CD4-positive, alpha-beta memory T cell (primary cell): ENCODE measurements at places on chromosomes 13 and 19. TPM values are rescaled to one million over a fixed set of nuclear protein-coding genes. Genes with fewer than 3 reads are reported as not detected.

DNA sequence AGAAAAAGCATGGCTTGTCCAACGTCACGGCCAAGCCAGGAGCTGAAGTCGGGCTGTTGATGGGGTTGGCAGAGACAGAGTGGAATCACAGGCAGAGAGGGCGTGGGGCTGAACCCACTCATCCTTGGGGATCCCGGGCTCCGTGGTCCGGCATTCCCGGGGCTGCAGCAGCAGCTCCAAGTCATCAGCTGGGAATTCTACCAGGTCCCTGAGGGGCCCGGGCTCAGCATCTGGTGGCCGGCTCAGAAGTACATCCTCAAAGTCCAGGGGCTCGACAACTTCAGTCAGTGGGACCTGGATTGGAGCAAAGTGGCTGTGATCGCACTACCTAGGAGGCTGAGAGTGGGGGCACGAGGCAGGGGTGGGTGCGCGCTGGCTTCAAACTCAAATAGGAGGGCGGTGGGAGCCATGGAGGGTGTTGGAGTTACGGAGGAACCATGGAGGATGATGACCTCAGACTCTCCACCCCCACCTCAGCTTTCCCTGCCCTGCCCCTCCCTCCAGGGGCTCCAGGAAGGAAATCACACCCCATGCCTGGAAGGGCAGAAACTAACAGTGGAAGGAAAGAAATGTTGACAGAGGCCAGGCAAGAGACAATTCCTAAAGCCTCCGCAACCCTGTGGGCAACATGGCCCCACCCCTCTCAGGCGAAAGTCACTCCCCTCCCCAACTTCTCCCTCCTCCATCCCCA is 9.5 kb downstream of the DOCK6 start:
- H3K4me1 ChIP-seq: no peaks in the 10 kb centered on the region
- DNase-seq: no peak
- H3K27ac ChIP-seq: no peak overlapping the region

DNA sequence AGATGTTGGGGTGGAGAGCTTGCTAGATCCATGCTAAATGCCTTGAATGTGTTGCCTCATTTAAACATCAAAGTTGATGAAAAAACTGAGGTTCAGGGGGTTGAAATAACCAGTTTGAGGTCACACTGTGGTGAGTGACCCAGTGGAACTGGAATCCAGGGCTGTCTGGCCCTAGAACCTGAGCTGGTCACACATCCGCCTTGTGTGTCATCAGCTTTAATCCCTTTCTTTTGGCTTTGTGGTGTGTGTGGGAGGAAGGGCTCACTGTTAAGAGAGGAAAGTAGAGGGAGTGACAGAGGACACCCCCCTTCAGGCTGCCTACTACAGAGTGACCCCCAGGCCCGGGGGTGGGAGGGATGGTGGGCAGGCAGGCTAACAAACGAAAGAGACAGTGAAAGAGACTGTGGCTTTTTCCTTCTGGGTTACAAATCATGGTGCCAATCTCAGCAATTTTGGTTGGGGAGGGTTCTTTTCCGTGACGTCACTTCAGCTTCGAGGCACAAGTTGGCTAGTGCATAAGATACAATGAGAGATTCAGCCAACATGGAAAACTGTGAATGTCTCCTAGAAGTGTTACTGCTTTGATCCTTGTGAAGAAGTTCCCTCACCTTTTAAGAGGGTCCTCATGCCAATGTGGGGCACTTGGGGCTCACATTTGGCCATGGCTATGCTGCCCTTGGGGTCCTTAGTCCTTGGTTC is 164.9 kb downstream of the DLEU7 start:
- H3K4me1 ChIP-seq: no peaks in the 10 kb centered on the region
- H3K27me3 ChIP-seq: no peaks in the 10 kb centered on the region
- no peak overlapping the region for H3K27ac ChIP-seq
- H3K4me3 ChIP-seq: no peak overlapping the region

GRCh38 chr19:41305927-41306793 is 3.8 kb upstream of the CCDC97 start:
- peaks cover 35% of the 10 kb centered on the region for H3K36me3 ChIP-seq
- H3K4me1 ChIP-seq: peaks cover 92% of the 10 kb centered on the region
- peak overlapping the region; percentile 54 for H3K4me3 ChIP-seq
- no peak for DNase-seq
- H3K27ac ChIP-seq: peak overlapping the region; percentile 92

DNA sequence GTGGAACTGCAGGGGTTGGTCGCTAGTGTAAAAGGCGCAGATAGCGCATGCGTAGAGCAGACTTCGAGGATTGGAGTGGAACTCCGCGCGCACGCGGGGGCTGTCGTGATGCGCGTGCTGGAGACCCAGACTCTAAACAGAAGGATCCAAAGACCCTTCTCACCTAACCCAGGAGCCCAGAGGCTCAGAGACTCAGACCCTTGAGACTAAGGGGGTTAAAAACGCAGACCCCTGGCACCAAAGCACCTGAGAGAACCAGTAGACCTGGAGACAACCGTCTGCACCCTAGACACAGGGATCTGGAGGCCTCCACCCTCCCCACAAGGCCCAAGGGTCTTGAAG is 567 bp upstream of the CTU1 start:
- H3K4me1 ChIP-seq: peaks cover 19% of the 10 kb centered on the region
- H3K27ac ChIP-seq: peak overlapping the region; percentile 69
- peaks cover 9% of the 10 kb centered on the region for H3K36me3 ChIP-seq
- no peaks in the 10 kb centered on the region for H3K27me3 ChIP-seq
- no peak for DNase-seq
- peak overlapping the region; percentile 98 for H3K4me3 ChIP-seq

DNA sequence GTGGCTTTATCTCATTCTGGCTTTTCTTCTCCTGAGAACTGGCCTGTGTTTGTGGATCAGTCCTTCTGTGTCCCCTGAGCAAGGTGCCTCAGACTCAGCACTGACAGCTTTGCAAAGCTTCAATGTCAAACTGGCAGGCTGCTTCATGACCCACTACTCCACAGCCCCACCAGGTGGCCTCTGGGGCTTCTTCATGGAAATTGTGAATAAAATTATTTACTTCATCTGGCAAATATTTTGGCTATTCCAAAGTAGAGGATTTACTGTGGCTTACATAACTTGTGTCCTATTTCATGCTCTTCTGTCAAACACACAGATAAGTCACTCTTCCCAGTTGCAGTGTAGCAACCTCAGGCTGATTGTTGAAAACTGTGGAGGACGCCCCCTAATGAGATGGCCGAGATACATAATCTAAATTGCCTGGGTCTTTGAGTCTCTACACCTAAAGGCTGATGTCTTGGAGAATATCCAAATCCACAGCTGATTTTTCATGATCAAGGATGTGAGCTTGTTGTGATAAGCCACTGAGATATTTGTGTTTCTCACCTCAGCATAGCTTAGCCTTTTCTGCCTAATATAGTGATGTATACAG is 721.9 kb upstream of the SLC10A2 start:
- no peak for DNase-seq
- H3K4me1 ChIP-seq: no peaks in the 10 kb centered on the region
- H3K4me3 ChIP-seq: no peak overlapping the region

LILRA2 gene
- 0.47 TPM for total RNA-seq

JSRP1 gene
- total RNA-seq: 1.3 TPM

DNA sequence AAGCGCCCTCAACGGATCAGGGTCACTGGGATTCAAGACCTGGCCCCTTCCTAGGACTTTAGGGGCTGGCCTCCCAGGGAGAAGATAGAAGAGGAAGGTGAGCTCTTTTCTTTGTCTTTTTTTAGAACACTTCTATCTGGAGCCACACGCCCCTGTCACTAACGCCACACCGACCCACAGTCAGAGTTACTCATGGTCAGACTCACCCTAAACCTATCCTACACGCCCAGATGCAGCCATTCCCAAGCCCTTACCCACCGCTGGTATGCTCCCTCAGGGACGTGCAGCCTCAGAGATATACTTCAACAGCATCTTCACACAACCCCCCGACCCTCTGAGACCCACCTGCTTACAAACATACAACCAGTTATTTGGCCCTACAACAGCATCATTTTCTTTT is 29.9 kb upstream of the MUC16 start:
- no peaks in the 10 kb centered on the region for H3K36me3 ChIP-seq
- H3K27me3 ChIP-seq: no peaks in the 10 kb centered on the region
- H3K27ac ChIP-seq: no peak overlapping the region
- H3K4me1 ChIP-seq: no peaks in the 10 kb centered on the region
- no peak for DNase-seq
- H3K4me3 ChIP-seq: no peak overlapping the region

UHRF1 gene
- 0.11 TPM for total RNA-seq

GRK1 gene
- total RNA-seq: not detected

DNA sequence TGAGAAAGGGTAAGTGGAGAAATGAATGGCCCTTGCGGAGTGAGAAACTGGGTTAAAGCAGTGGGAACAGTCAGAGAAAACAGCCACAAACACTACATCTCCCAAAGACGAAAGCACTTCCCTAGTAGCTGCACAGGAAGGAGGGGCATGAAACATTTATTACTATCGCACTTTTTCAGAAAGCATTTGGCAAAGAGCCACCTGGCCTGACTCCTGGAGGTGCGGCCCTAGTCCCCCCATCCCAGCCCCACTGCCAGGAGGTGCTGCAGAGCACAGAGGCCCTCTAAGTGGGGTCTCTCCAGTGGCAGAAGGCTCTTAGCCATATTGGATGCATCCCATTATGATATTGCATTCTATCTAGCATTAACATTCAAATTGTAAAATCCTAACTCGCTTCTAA is 55.8 kb downstream of the MTMR6 start:
- no peaks in the 10 kb centered on the region for H3K27me3 ChIP-seq
- DNase-seq: no peak

DNA sequence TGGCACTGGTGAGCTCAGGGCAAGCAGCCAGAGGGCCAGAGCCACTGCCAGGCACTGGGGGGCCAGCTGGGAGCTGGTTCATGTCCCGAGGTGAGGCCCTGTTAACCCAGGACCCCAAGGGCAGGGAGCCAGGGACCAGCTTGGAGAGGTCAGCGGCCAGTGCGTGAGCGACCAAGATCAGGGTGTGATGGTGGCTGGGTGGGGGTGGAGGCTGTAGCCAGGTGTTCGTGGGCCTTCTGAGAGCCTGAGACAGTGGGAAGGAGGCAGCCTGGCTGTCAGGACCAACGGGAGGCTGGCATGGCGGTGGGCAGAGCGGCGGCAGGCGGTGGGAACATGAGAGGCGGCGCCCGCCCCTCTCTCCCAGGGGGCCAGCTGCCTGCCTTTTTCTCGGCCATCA is 8.1 kb upstream of the KPTN start:
- H3K27me3 ChIP-seq: no peaks in the 10 kb centered on the region
- DNase-seq: no peak
- H3K4me1 ChIP-seq: no peaks in the 10 kb centered on the region
- peaks cover 55% of the 10 kb centered on the region for H3K36me3 ChIP-seq
- no peak overlapping the region for H3K4me3 ChIP-seq
- H3K27ac ChIP-seq: no peak overlapping the region

DNA sequence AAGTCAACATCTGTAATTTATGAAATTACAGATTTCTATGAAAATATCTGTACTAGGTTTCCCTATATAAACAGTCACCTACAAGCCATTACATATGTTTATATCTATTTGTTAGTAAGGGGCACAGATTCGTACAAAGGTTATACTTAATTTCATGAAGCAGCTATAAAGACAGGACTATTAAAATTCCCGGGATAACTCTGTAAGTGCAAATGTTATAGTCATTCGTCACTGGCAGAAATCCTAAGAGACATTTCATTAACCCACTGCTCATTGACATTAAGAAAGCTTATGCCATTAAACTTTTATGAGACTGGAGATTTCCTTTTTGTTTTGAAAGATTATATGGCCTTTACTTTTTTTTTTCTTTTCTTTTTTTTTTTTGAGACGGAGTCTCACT is 122.9 kb downstream of the MYO16 start:
- H3K4me3 ChIP-seq: no peak overlapping the region
- no peaks in the 10 kb centered on the region for H3K4me1 ChIP-seq
- no peak for DNase-seq
- no peaks in the 10 kb centered on the region for H3K27me3 ChIP-seq
- no peaks in the 10 kb centered on the region for H3K36me3 ChIP-seq
- H3K27ac ChIP-seq: no peak overlapping the region

DNA sequence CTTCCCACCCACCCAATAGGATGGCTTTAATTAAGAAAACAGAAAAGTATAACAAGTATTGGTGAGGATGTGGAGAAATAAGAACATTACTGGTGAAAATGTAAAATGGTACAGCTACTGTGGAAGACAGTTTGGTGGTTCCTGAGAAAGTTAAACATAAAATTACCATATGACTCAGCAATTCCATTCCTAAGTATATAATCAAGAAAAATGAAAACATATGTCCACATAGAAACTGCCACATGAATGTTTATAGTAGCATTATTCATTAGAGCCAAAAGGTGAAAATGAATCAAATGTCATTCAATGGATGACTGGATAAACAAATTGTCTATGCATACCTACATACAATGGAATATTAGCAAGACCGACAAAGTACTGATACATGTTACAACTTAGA is 16.9 kb downstream of the DZIP1 start:
- H3K4me1 ChIP-seq: no peaks in the 10 kb centered on the region
- no peak overlapping the region for H3K4me3 ChIP-seq
- no peak for DNase-seq
- no peak overlapping the region for H3K27ac ChIP-seq
- no peaks in the 10 kb centered on the region for H3K36me3 ChIP-seq

- H3K4me3 ChIP-seq: no peak within 1 kb of the TSS
- no peaks in the 10 kb centered on the region for H3K4me1 ChIP-seq
- H3K27ac ChIP-seq: no peak within 1 kb of the TSS
- no peak for DNase-seq
- H3K36me3 ChIP-seq: no peaks in the 10 kb centered on the region
Observed at GRCh38 chr19:34480971-34481841, at the start of gene WTIP. Gene WTIP, plus strand, starts transcription at chr19:34481758. Its CDS starts 217 bp downstream, at chr19:34481975.

DNA sequence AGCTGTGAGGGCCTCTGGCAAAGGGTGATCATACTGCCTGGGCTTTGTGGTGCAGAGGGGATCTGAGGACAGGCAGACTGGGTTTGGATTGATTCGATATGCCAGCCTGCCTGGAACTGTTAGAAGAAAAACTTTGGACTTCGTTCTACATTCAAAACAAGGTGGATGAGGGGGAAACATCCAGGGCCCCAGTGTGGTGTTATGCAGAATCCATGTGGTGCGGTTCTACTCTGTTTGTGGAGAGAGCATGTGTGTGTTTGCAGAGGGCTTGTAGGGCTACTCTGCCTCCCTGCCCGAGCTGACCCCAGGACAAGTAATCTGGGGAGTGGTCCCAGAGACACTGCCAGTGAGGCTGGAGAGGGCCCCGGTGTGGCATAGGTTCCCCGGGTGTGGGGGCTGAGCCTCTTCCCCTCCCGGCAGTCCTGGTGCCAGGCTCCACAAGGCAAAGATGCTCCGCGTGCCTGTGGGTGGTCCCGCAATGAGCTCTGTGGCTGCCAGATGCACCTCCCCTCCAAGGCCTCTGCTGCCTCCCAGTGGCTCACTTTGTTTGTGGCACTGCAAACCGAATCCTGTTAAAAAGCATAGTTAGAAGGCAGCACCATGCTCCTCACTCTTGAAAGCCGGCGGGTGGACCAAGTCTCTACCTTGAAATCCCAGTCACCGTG is 22.3 kb upstream of the TFDP1 start:
- no peaks in the 10 kb centered on the region for H3K4me1 ChIP-seq
- no peak overlapping the region for H3K27ac ChIP-seq
- DNase-seq: peak; percentile 14
- no peaks in the 10 kb centered on the region for H3K27me3 ChIP-seq
- H3K4me3 ChIP-seq: no peak overlapping the region

RAVER1 gene
- total RNA-seq: 56.1 TPM
